ENCODE measurements at places on chromosomes 2 and 18.

GRCh38 chr2:45496869-45497268 lies 114.2 kb downstream of the SRBD1 start:
- no peak for DNase-seq

- DNase-seq: no peak
These were observed 12.3 kb upstream of the PARD6G start for GRCh38 chr18:80259610-80260009.

DNA sequence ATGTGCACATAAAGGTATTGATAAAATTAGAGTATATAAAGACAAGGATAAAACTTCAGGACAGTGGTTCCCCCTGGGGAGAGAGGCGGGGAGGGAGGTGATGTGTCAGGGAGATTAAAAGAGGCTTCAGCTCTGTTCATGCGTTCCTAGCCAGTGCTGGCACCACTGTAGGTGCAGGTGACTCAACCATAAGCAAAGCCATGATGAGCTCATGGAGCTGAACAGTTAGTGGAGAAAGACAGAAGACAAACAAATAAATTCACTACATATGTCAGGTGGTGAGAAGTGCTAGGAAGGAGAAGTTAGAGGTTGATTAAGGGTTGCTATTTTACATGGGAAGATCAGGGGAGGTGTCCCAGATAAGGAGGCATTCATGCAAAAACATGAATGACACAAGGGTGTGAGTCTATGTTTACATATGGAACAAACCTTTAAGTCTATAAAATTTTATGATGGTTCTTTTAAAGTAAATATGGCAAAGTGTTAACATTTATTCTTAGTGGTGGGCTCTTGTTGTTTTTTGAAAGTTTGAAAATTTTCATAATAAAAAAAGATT lies 136.0 kb downstream of the ANKRD44 start:
- no peak for DNase-seq

- DNase-seq: no peak
These were observed 19.8 kb downstream of the TET3 start for GRCh38 chr2:74004212-74005182.

DNA sequence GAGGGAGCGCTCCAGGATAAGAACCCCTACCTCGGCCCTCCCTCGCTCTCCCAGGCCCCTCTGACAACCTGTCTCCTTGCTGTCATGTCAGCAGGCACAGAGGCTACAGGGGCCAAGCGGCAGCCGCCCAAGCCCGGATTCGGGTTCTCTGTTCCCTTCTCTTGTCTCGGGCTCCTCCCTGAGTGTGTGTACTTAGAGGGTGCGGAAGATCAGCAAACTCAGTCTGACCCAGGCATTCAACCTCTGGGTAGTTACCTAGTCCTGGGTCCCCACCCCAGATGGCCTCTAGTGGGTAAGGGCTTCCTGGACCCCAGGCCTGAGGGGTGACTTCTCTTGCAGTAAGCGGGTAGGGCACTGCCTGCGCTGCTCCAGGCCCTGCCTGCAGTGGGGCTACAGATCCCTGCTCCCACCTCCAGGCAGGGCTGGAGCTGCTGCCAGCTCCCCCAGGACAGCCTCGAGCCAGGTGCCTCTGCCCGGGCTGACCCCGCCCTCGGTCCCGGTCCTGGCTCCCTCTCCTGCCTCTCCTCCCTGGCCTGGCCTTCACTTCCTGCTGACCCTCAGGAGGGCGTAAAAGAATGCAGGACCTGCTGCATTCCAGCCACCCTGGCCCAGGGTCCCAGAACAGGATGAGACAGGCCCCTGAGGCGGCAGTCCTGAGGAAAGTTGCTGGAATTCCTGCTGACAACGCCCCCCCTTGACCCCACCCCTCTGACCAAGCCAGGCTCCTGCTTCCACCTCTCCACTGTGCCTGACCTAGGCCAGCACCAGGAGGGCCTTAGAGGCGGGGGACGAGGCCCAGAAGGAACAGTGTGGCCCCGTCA lies 22.0 kb downstream of the GPC1 start:
- no peak for DNase-seq

GRCh38 chr2:153197402-153198386 lies 280.9 kb downstream of the RPRM start:
- no peak for DNase-seq

GRCh38 chr2:162487816-162488215 lies 143.9 kb downstream of the GCA start:
- DNase-seq: no peak

GRCh38 chr2:239874636-239875356 lies 150.3 kb downstream of the NDUFA10 start:
- no peak for DNase-seq

- DNase-seq: no peak
These were observed 71.9 kb downstream of the MOGAT1 start for GRCh38 chr2:222743251-222743812.

DNA sequence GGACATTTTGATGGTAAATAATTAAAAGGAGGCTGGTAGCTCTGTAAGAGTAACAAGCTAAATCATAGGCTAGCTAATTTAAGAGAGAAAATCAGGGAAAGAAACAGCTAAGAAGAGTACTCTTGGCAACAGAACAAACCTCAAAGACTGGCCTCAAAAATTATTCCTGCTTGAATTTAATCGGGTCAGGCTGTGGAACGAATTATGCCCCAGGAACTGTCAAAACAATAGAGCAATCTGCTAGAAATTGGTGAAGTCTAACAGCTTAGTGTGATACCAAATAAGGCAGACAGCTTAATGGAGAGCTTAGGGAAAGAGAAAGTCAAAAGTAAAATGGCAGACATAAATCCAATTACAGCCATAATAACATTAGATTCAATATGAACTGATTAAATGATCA lies 215.7 kb downstream of the MREG start:
- DNase-seq: no peak

DNA sequence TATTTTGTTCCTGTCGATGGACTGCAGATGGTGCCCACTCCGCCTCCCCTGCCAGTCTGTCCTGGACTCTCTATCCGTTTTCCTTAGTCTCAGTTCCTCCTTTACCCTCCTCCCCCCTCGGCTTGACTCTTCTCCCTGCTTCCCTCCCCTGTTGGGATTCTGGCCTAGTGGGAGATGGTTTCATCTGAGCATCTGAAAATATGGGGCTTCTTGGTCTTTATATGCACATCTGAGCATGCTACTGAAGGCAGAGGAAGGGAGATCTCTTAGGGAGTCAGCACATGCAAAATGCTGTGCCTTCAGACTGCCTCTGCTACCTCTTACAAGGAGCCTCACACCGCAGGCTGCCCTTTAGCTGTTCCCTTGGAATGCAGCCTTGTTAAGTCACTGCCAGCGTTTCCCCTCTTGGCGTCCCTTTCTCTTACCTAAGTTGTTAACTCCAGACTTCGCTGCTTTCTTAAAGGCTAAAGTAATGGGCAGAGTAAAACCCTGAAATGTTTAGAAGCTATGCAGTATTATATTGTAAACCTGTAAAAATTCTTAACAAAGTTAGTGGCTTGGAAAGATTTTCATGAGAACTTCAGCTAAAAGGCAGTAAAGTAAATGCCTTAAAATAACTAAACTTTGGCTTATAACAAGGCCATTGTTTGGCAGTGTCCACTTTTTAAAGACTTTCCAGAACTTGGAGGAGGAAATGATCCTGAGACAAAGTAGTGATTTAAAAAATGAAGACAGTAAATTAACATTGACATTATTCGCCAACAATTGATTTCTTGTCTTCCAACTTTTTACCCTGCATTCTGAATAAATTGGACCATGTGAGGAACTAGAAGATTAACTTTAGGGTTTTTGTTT lies 49.8 kb downstream of the LDLRAD4 start:
- no peak for DNase-seq

- no peak for DNase-seq
These were observed 53.6 kb downstream of the HS6ST1 start for GRCh38 chr2:128264881-128265607.

- DNase-seq: no peak
These were observed 14.4 kb downstream of the ELAC1 start for GRCh38 chr18:50982086-50982801.

DNA sequence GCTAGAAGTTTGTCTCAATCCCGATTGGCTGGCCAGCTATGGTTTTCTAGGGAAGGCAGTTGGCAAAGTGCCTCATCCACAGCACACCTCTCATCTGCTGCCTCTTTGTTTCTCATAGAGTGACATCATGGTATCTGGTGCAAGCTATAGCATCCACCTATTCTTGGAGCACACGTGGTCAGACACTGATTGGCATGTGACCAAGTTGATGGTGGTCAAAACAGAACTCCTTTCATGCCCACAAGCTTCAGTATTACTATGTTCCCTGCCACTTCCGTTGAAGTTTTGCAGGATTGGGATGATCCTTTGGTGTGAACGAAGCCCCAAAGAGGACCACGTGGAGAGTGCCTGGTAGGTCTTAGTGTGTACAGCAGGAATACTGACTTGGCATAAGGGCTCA lies 28.8 kb downstream of the TTC32 start:
- no peak for DNase-seq

- DNase-seq: no peak
These were observed 352.8 kb upstream of the LRP1B start for GRCh38 chr2:142483653-142484052.

GRCh38 chr2:236711440-236711839 lies 141.8 kb downstream of the ACKR3 start:
- no peak for DNase-seq

GRCh38 chr18:28183418-28184078 lies 6.6 kb upstream of the CDH2 start:
- no peak for DNase-seq

DNA sequence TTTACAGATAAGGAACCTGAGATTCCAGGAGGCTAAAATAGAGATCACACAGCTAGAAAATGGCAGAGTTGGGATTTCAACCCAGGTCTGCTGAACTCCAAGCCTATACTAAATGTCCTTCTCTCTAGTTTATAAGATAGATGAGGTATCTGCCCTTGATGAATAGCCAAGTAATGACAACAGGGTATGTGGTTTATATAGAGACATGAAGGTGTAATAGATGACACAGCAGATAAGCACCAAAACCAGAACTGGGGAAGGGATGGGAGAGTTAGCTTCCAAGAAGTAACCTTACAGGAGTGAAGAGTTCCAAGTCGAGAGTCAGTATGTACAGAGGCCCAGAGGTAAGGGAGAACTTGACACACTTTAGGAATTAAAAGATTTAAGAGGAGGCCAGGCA lies 104.7 kb upstream of the UBXN4 start:
- DNase-seq: no peak

GRCh38 chr2:205952282-205952681 lies 133.7 kb downstream of the INO80D start:
- DNase-seq: no peak

DNA sequence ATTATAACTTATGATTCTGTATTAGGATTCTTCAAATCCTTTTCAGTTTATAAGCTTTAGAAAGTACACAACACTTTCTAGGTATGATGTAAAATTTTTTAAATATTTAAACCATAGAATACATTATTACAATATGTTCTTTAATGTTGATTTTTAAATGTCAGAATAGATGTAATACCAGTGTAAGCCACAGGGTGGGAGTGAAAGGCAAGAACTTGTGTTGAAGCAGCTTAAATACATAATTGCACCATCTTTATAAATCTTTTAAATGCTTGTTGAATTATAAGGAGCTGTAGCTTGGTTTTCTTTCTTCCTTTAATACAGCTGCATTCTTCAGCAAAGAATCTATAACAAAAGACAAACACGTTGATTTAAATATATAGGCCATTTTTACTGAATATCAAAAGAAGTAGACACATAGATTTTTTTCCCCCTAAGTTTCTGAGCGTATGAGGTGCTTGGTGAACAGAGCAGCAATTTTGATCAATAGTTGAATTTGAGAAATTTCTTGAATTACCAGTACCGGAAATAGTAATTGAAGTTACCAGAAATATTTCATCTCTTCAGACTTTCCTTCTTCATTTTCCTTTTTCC lies 63.0 kb downstream of the TANK start:
- no peak for DNase-seq

- peak; percentile 57 for DNase-seq
These were observed 2.4 kb downstream of the CYP26B1 start for GRCh38 chr2:72145289-72145657.

DNA sequence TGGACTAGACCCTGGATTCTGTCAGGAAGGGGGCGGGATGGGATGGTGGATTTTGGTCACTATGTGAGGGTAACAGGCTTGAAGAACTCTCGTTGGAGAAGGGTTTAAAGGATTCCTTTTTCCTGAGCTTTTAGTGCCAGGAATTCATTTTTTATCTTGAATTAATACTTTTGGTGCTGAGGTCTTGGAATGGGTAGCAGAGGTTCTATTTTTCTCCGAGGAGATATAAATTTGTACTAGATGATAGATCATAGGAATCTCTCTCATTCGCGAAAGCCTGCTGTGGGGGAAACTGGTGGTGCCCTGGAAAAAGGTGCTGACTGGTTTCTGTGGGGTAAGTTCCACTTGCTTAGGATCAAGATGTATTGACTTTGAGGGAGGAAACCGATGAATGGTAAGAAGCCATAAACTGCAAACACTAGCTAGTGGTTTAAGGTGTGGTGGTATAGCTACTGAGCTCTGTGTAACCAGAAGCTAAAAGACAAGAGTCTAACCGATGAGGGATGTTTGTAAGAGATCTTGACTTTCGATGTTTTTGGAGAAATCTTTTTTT lies 706 bp downstream of the AGPS start:
- no peak for DNase-seq

DNA sequence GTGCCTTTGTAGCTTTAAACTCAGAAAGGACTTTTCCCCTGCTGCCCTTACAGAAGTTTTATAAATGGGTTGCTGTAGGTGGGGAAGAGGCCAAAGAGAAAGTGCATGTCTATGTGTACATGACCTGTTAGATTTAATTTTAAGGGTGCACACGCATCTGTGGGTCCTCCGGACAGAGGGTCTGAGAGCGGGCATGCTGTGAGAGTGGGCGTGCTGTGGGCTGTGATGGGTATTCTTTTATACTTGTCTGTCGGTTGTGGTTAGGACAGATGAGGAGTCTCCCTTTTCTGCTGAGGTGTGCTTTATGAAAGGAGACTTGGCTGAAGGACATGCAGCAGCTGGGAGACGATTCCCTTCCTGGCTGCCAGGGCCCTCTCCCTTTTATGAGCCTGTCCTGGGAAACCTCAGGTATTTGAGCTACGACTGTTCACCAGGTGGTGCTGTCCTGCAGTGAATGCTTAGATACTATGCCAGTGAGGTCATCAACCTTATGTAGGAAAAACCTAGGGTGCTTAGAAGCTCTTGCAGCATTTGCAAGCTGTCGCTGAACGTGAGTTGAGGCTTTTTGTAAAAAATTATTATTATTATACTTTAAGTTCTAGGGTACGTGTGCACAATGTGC lies 67.5 kb downstream of the TANC1 start:
- DNase-seq: no peak

- no peak for DNase-seq
These were observed 328 bp downstream of the DTYMK start for GRCh38 chr2:241686324-241686649.

All from caudate nucleus (tissue), 63 donors.